ENCODE measurements at places on chromosomes 2 and 18.

DNA sequence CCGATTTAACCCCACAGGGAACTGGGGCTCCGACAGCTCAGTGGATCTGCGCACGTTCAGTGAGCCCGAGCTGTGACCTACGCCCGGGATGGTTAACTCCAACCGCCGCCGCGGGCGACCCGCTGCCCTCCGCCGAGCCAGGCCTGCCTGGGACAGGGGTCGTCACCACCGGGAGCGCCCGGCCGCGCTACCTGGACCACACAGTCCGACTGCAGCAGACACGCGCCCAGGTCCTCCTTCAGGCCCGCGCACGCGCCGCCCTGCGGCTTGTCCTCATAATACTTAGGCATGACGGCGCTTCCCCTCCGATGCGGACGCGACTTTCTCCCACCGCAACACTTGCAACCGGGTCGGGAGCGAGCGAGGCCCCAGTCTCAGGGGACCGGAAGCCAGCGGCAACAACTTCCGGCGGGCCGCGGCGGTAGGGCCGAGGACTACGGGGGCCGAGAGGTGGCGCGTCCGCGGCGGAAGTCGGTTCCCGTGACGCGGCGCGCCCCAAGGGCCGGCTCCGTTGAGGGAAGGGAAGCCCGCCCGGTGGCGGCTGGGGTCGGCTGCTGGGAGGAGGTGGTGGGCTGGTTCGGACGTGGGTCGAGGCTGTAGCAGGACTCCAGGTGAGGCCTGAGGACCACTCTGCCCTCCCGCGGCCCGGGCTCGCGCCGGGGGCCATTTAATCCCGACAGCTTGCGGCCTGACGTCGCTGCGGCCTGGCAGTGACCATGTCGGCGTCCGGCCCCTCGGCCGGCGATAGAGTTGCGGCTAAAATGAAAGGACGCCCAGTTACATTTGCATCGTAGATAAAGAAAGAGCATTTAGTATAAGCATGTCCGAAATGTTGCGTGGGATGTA is at the start of the genes COA5 and UNC50:
Gene COA5, minus strand, starts transcription at position 397 of the 846 bp plus-strand sequence. Its CDS starts 107 bp downstream, at position 290.
Gene UNC50, plus strand, starts transcription at position 474 of the 846 bp plus-strand sequence. CDS start 1,171 bp downstream, outside the sequence.
- DNase-seq, result peak; percentile 52

- no peak for DNase-seq
Measured at GRCh38 chr2:64442801-64443429, 11.0 kb upstream of the LGALSL start.

DNA sequence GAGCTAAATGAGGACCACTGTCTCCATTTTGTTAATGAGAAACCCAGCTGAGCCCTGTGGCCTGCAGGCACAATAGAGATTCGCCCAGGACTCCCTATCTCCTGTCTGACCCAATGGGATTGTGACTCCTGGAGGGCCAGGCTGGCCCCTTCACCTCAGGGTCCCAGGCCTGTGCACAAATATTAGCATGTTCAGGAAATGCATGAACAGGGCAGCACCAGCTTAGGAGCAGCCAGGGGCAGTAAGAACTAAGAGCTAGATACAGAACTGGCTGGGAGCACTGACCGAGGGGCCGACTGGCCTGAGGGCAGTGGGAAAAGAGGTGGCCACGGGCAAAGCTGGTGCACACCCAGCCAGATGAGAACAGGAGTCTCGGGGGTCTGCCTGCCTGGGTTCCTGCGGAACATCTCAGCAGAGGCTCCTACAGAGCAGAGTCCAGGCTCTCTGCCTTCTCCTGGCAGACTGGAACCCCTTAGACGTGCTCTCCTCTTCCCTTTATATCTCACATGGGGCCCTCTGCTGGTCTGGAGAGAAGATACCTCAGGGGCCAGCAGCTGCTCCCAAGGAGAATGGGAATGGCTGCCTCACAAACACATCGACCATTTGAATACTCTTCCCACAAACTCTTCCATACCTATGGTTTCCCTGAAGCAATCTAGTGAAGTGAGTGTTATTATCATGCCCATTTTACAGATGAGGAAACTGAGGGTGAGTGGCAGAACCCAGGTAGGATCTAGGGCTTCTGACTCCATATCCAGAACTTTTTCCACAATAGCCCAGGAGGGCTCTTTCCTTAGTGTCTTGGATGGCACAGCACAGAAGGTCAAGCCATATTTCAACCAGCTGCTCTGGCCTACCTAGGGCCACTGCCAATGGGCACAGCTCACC is 77.6 kb upstream of the OTOF start:
- DNase-seq, result no peak

DNA sequence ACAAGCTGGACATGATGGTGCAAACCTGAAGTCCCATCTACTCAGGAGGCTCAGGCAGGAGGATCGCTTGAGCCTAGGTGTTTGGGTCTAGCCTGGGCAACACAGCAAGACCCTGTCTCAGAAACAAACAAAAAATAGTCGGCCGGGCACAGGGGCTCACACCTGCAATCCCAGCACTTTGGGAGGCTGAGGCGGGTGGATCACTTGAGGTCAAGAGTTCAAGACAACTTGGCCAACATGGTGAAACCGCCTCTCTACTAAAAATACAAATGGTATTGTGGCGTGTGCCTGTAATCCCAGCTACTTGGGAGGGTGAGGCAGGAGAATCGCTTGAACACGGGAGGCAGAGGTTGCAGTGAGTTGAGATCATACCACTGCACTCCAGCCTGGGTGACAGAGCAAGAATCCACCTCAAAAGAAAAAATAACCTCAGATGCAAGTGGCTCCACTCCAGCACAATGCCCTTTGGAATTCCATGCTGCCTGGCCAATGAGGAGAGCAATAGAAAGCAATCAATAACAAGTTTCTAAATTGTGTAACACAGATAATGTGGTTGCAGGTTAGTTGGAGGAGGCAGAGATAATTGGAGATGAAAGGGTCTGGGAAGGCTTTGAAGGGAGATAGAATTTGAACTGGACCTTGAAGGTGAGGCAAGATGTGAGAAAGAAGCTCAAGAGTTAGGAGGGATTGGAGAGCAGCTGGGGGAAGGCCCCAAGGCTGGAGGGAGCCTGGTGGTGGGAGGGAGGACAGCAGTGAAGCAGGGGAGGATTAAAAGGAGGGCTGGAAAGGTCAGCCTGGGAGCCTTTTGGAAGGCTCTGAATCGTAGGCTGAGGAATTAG is 6.0 kb downstream of the TTC31 start:
- no peak for DNase-seq

DNA sequence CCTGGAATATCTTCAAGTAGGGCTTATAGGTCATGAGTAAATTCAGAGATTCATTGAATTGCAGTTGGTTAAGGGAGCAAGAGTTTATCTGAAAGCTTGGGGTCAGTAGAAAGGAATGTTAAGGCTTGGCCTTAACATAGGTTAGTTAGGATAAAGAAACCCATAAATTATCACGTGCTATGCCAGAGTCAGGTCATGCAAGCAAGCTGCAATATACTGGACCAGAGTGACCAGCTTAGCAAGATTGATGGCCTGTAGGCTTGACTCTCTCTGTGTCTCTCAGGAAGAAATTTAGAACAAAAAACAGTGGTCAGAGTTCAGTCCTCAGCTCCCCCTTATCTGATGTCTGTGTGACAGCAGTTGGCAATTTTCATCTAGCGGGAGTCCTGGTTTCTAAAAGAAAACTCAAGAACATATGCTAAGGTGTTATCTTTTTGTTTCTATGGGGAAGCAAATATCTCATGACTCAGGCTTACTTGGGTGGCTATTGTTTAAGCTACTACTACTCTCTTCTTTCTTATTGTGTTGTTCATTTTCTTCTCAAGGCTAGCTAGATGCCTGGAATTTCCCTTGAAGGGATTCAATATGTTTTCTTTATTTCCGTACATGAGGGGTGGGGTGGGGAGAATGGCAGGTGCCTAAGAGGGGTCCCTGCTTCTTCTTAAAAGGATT is 28.7 kb upstream of the MARCO start:
- no peak for DNase-seq

DNA sequence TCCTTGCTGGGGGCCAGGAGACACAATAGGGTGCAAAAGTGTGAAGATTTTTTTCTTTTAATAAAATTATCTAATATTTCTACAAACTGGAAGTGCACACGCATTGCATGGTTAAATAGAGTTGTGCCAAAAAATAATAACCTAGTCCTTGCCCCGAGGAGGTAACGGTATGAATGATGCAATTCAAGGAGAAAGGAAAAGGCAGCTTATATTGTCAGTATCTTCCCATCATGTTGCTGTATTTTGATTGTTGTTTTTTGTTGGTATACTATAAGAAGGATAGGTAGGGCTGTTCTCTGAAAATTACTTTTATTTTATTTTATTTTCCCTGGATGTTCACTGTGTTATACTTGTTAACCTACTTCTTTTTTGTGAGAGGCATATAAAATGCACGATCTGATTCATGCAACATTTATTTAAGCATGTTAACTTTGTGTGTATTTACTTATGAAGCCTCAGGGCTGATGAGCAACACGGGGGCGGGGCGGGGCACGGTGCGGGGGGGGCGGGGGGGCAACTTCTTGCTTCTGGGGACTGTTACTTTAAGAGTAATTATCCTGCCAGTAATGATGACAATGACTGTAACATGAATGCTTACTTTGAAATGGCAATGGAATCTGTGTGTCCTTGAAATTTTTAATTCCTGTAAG is 118.6 kb downstream of the AQP4 start:
- no peak for DNase-seq

- peak; percentile 54 for DNase-seq
Measured at GRCh38 chr2:23426263-23426905, 41.4 kb downstream of the KLHL29 start.

GRCh38 chr2:174191342-174192074 is 56.8 kb downstream of the OLA1 start:
- no peak for DNase-seq

DNA sequence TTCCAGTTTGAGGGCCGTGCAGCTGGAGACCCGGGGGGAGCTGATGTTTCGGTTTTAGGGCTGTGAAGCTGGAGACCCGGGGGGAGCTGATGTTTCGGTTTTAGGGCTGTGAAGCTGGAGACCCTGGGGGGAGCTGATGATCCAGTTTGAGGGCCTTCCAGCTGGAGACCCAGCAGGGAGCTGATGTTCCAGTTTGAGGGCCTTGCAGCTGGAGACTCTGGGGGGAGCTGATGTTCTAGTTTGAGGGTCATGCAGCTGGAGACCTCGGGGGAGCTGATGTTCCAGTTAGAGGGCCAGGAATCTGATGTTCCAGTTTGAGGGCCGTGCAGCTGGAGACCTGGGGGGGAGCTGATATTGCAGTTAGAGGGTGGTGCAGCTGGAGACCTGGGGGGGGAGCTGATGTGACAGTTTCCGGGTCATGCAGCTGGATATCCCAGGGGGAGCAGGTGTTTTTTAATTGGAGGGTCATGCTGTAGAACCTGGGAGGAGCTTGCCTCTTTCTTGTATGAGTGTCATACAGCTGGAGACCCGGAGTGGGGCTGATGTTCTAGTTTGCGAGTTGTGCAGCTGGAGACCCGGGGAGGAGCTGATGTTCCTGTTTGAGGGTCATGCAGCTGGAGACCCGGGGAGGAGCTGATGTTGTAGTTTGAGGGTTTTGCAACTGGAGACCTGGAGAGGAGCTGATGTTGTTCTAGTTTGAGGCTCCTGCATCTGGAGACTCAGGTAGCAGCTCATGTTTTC is 153.2 kb downstream of the RTP5 start:
- no peak for DNase-seq

- DNase-seq, result no peak
Measured at GRCh38 chr2:85071096-85071495, 62.1 kb upstream of the TCF7L1 start.

- DNase-seq, result no peak
Measured at GRCh38 chr2:170146784-170147183, 31.2 kb upstream of the MYO3B start.

DNA sequence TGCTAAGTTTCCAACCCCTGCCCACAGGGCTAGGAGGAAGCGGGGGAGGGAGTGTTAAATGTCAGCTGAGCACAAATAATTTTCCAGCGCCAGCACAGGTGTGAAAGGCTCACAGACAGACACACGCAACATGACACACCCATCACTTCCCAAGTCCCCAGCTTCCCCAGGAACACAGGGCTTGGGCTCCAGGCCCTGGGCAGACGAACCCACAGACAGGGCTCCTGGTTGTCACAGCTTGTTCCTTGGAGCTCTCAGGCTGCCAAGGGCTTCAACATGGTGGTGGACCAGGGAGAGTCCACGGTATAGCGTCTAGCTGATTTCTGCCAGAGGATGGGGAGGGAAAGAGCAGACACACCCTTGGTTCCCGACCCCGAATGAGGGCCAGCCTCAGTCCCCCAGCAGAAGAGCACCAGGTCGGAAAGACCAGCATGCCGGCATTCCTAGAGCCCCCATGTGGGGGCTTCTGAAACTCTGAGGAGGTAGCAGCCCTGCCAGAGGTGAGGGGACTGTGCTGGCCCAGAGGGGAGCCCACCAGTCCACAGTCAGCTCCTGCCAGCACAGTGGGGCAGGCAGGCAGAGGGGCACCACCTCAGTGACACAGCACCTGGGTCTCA is 1.9 kb downstream of the DUSP2 start:
- DNase-seq, result no peak

- DNase-seq, result no peak
Measured at GRCh38 chr18:14085770-14086457, 46.3 kb downstream of the ZNF519 start.

- no peak for DNase-seq
Measured at GRCh38 chr18:74198453-74198852, 50.1 kb downstream of the TIMM21 start.

- DNase-seq, result no peak
Measured at GRCh38 chr18:79517341-79517740, 121.6 kb downstream of the NFATC1 start.

DNA sequence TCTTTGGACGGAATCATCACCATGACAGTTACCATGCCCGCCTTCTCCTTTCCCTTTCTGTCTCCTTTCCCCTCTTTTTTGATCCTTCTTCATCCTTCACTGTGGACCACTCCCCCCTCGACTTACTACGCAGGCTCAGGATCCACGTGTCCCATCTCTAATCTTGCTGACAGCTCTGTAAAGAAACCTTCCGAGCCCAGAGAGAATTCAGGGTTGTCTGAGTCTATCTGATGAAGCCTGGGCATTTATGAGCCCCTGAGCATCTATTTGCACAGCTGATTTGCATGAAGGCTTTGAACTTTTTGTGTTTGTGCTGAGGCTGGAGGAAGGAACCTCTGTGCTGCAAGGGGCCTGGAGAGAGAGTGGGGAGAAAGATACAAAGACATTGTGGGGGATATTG is 50.7 kb downstream of the CIB4 start:
- no peak for DNase-seq

DNA sequence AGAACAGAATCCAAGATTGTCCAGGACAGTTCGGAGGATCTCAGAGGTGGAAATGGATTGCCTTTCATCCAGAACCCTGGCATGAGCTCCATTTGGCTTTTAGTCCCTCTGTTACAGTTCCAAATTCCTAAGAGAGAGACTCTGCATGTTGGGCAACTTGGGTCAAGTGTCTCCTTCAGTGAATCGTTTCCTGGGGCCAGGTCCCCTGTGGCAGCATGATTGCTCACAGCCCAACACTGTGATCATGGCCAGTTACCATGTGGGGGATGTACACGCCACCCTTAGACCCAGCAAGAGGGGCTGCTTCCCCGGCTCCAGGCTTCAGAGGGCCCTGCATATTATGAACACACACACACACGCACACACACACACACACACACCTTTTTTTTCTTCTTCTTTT is 118.6 kb upstream of the GLI2 start:
- no peak for DNase-seq

- no peak for DNase-seq
Measured at GRCh38 chr2:226934546-226935201, 98.8 kb downstream of the RHBDD1 start.

GRCh38 chr2:222613715-222614331 is 42.1 kb downstream of the FARSB start:
- DNase-seq, result no peak

Measured in thoracic aorta (tissue), 2 donors.